ENCODE measurements at places on chromosomes 6 and 20.

DNA sequence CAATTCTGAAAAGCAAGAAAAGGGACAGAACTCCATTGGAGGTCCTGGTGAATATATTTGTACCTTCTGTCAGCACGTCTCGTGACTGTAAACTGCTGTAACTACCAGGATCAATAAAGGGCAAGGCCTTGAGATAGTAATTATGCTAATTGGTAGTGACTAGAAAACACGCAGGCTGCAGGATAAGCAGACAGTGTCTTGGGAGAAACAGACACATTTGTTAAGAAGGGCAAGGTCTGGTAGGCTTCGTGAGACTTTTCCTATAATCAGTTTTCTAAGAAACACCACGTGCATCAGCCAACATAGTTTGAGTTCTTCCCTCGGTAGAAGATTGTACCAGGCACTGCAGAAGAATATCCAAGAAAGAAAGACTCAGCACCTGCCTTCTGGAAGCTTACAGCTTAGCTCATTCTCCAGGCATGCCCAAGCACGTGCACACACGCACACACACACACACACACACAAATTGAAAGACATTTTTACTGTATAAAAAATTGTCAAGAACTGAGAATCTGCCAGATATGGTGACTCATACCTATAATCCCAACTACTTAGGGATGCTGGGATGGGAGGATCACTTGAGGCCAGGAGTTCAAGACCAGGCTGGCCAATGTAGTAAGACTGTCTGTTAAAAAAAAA is 167.0 kb upstream of the SASH1 start:
- DNase-seq = no peak

GRCh38 chr6:148735989-148736388 is 10.8 kb upstream of the UST start:
- DNase-seq = no peak

DNA sequence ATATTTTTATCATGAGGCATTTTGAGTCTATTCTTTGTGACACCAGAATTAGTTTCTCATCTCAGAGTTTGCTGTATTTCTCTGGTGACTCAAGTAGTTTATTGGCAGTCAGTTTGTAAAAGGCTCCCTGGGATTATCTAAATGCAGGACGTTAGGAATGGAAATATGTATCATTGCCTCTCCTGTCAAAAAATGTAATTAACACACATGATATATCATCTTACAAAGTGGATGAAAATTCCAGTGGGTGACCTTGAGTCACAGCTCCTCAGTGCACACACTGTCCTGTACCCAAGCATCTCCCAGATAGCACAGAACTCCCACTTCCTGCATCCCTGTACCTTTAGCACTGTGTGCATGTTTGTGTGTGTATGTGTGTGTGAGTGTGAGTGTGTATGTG is 258.6 kb downstream of the LAMA2 start:
- DNase-seq = no peak

- DNase-seq = no peak
These were observed 68.1 kb downstream of the PREX1 start for GRCh38 chr20:48759631-48760245.

- DNase-seq = no peak
These were observed 5.3 kb downstream of the LINC00237 start for GRCh38 chr20:21100578-21101452.

Measured in AML-193 (cell line).